CD8-positive, alpha-beta memory T cell (primary cell): ENCODE measurements at places on chromosomes 13 and 19.

DNA sequence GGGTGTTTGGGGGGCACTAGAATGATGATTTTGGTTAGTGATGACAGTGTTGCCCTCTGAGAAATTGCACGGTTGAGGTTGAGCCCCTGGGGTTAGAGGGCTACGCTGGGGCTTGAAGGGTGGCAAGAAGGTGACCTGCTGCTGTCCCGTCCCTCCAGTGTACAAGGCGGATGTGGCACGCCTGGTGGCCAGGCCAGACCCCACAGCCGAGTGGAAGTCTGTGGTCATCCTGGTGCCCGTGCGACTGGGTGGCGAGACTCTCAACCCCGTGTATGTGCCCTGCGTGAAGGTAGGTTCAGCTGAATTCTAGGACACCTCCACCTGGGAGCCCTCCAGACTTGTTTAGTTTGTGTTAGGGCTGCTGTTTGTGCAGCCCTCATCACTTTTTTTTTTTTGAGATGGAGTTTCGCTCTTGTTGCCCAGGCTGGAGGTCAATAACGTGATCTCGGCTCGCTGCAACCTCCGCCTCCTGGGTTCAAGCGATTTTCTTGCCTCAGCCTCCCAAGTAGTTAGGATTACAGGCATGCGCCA, 5.1 kb downstream of the ATG4D start:
- DNase-seq = no peak

GRCh38 chr13:38763446-38764381, 76.8 kb downstream of the FREM2 start:
- DNase-seq = no peak

- no peak for DNase-seq
These were observed 291.1 kb downstream of the GPC6 start for GRCh38 chr13:93517658-93518057.

DNA sequence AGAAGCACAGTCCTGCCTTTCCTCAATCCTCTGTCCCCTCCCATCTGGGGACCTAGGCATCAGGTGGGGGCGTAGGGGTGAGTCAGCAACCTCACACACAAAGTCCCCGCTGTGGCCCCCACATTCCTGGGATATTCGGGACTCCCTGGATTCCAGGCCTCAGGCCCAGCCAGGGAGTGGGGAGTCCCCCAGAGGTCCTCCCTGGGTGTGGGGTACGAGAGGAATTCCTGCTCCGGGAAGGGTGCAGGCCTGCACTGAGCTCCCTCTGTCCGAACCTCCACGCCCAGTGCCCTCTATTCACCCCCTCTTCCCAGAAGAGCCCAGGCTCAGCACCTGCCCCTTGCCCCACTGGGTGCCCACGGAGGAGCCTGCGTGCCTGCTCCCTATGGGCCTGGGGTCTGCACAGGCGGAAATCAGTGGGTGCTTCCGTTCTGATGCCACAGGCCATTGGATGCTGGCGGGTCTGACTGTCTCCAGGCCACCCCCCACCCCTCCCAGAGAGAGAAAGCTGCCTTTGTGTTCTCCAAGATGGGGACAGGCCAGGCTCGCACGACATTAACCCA, 3.4 kb downstream of the CADM4 start:
- no peak for DNase-seq

DNA sequence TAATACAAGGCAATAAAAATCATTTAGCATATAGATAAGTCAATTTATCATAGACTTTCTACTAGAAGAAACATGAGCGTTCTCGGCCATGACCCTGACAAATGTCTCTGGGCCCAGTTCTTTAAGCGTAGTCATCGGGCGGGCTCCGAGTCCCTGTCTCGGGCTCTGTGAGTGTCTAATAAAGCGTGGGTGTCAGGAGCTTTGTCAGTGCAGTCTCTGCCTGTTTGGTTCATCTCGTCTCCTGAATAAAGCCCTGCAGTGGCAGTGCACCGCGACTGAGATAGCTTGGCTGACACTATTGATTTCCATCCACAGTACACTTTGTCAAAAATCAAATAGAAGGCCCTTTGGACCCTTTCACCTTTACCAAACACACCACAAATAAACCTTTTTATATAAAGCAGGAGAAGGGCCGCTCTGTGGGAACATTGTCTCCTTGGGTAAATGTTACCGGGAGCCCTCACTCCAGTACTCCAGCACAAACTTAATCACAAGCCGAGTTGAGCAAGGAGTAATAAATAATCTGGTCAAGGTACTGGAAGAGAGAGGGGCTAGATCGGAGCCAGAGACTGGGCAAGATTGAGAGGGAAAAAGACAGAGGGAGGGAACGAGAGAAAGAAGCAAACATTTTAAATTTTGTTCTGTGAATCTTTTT, 368.2 kb upstream of the TSHZ3 start:
- no peak for DNase-seq

GRCh38 chr13:94921181-94921580, 208.8 kb upstream of the SOX21 start:
- no peak for DNase-seq

GRCh38 chr13:106472621-106473020, 62.8 kb downstream of the EFNB2 start:
- no peak for DNase-seq

DNA sequence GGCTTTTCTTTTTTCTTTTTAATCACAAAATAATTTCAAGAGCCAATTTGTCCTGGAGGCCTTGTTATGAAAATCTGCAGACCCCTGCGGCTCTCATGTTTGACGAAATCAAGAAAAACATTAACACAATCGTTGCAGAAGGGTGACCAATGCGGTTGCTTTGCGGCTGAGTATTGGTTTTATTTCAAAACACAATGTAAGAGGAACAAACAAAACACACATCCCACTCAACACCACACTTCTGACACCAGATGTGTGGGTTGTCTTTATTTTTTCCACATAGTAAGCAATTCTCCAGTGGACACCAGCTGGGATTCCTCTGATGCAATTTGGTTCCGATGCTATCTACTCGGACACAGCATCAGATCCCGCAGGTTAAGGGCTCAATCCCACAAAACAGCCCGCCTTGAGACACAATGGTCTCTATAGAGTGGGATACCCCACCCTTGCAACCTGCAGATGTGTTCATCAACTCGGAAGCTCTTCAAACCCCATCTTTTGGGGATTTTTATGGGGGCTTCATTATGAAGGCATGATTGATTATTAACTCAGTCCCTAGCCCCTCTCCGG, 21.9 kb upstream of the CCDC124 start:
- no peak for DNase-seq

GRCh38 chr13:94331281-94331680, 148.2 kb downstream of the DCT start:
- DNase-seq = no peak

DNA sequence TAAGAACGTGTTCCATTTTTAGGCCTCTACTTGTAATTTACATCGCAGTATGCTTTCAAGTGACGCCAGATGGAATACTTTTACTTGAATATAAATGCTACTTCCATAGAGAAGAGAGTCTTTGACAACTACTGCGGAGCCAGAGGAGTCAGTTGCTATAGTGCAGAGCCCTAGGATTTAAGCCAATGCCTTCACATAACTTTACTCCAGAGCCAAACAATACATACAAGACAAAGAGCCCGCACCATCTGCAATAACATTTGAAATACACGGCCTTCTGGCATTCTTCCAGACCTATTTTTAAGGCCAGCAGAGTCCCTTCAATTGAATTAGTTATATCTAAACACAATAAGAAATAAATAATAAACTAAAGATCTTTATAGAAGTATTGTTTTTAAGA, 59.4 kb downstream of the XPO4 start:
- no peak for DNase-seq

DNA sequence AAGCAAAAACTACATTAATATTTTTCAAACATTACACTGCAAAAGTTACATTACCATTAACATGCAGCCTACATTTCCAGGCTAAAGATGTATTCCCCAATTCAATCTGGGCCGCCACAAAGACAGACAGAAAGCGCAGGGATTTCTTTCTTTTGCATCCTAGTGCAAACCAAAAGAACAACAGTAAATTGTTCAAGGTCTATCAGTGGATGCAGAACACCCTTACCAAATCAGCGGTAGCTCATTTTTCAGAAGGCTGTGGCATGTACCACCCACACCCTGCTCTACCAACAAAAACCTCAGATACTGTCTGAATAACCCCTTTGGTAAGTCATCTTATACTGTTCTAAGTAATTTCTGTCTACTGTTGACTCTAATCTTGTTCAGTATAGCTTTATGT, 3.6 kb downstream of the TPT1 start:
- DNase-seq = no peak

DNA sequence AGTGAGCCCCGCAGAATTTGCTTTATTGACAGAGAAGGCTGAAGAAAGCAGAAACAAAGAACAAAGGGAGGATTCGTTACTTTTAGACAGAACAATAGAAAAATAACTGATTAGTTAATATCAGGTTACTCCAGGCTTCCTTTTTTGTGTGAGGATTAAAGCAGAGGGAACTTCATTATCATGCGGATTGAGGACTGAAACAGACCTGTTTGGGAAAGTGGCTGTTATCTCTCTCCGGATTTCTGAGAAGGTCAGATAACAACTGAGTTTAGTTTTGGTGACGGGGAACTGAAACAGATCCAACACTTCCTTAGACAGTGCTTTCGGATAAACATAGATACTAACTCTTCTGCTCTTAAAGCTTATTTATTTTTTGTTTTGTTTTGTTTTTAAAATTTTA, 246.4 kb upstream of the ZNF507 start:
- no peak for DNase-seq

- DNase-seq = no peak
These were observed 303.4 kb downstream of the GPC6 start for GRCh38 chr13:93529961-93530360.

DNA sequence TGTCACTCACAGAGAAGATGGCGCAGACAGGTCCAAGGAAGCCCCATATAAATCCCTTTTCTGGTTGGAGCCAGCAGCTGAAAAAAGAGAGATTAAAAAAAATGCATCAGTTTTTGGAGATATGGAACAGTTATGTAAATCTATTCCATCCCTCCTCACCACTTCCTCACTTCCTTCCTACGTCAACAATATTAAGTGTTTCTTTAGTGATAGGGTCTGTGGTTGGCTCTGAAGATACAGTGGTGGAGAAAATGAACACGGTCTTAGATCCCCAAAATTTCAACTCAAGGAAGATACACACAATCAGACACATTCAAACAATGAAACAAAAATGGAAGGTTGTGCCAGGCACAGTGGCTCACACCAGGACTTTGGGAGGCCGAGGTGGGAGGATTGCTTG, 31.5 kb downstream of the ADGRE2 start:
- no peak for DNase-seq

GRCh38 chr13:92952161-92952560, 274.4 kb upstream of the GPC6 start:
- no peak for DNase-seq

DNA sequence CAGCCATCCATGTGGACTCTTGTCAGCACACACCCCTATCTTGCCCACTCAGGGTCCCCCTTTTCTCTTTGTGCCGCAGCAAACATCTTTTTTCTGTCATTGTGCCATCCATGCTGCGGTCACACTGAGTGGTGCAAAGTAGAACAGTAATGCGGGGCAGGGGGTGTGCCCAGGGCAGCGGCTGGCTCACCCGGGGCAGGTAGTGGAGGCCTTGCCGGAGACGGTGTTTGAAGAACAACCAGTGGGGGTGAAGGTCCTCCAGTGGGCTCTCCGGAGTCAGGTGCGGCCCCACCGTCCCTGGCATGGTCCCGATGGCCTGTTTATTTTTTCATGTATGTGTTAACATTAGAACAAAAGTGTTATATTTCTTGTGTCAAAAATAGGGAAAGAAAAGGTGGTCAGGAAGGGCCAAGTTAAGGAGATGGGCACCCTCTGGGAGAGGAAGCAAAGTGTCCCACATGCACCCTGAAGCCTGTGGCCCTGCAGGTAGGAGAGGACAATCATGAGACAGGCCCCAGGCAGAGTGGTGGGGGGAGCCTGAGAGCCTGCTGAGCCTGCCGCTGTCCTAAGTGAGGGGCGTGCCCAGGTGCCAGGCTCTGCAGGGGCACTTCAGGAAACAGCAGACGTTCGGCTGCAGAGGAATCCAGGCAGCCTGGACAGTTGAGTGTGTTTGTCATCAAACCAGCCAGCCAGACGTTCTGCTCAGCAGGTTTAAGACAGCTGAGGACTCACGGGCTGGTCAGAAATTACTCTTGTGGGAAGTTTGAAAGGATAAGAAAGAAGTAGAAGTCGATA, 12.3 kb downstream of the TSSK6 start:
- no peak for DNase-seq

DNA sequence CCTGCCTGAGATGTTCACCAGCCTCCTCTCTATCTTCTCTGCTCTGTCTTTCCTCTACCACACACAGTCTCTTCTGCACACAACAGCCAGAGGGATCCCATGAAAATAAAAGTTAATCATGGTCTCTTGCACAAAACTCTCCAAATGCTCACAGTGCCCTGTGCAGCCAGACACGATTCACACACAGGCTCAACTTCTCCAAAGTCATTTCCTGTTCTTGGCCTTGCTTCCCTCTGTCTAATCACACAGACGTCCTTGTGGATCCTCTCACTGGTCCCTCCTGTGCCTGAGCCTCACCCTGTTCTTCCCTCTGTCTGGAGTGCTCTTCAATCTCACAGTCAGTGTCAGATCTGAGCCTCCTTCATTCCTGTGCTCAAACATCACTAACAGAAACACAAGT, 7.8 kb downstream of the SIGLEC12 start:
- no peak for DNase-seq

DNA sequence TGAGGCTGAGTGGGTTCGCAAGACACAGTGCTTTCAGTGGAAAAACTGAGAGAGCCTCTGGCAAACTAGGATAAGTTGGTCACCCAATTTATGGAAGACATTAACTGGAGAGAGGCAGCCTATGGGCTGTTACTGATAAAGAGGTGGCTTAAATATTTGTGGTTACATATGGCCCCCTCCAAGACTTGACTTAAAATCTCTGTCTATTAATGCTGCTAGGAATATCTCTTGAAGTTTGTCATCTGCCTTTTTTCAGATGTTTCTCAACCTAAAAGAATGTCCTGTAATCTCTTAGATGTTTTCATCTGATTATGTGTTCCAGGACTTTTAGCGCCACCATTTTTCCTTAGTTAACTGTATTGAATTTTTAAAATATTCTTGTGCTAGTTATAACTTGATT, 54.6 kb downstream of the NAA16 start:
- DNase-seq = no peak

- no peak for DNase-seq
These were observed 44.8 kb downstream of the ANKRD10 start for GRCh38 chr13:110869805-110870706.

- DNase-seq = no peak
These were observed 2.1 kb upstream of the ZSCAN5B start for GRCh38 chr19:56199687-56200086.

GRCh38 chr19:13056052-13056660, 46.5 kb downstream of the LYL1 start:
- DNase-seq = no peak

GRCh38 chr13:72199640-72200039, 332.6 kb upstream of the DACH1 start:
- no peak for DNase-seq

DNA sequence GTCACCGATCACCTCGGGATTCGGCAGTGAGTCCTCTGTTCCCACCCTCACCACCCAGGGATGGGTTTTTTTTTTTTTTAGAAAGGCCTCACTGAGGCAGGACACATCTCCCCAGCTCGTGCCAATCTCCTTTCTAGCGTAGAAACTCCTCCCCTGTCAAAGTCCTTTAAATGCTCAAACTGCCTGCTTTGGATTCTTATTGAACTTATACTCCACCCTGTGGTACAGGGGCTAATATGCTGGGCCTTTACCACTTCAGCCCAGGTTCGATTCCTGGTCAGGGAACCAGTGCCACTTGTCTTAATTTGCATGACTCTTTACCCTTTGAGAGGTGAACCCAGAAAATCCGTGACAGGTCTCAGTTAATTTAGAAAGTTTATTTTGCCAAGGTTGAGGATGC, 8.3 kb upstream of the ZNF14 start:
- DNase-seq = no peak
